ENCODE measurements at places on chromosomes 7 and 10. TPM values are rescaled to one million over a fixed set of nuclear protein-coding genes. Genes with fewer than 3 reads are reported as not detected.

Gene BAG3
- 62.4 TPM for total RNA-seq

DNA sequence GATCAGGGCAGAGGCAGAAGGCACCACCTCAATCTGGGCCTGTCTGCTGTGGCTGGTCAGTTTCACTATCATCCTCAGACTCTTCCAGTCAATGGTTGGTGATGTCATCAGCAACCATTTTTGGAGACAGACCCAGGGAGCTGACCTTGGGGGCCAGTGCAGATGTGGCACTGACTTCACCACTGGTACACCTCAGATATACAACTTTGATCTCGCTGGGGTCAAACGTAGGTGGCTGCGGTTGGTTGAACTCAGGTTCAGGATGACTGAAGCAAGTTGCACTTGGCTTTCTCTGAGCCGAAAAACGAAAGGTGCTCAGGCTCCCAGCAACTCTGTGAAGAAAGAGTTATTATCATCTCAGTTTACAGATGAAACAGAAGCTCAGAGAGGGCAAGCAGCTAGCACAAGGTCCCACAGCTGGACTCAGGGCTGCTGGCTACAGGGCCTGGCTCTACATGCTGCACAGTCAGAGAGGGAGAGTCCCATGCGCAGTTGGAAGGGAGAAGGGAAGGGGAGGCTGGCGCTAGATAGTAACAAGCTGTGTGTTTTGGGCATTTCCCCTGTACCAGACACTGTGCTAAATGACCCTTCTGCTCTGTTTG, 27.2 kb downstream of the ANKRD16 start:
- DNase-seq, result no peak

GRCh38 chr10:119515511-119516045, 26.9 kb downstream of the RGS10 start:
- DNase-seq, result no peak

GRCh38 chr10:99360934-99361333, 31.8 kb downstream of the CNNM1 start:
- DNase-seq, result no peak

DNA sequence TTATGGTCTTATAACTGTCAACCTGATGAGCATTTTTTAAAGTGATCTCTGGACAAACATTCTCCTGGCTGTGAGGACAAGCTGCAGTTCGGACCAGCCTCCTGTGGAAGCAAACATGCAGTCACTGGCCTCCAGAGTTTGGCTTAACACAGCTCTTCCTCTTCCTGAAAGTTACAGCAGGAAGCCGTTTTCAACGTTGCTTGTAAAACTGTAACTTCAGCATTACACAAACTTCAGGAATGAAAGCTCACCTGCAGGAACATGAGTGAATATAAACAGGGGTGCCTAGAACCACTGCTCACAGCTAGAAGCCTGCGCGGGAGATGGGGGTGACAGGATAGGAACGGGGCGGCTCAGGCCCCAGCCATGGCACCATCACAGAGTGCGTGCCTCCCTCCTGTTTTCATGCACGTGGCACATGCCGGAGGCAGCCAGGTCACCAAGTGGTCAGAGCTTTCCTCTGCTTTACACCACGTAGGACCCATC, 292.9 kb upstream of the PITRM1 start:
- DNase-seq, result no peak

DNA sequence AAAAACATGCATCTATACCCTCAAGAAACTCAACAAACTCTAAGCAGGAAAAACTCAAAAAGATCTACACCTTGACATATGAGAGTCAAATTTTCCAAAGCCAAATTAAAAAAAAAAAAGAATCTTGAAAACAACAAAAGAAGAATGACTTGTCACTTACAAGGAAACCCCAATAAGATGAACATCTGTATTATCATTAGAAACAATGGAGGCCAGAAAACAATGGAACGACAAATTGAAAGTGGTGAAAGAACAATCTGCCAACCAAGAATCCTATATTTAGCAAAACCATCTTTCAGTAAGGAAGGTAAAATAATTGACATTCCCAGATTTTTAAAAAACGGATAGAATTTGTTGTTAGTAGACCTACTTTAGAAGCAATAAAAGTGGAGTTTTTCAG, 516.8 kb downstream of the ACTR3B start:
- DNase-seq, result no peak

- no peak for DNase-seq
Observed at GRCh38 chr7:29500719-29501118, 62.9 kb upstream of the PRR15 start.

GRCh38 chr7:45978010-45978681, 57.1 kb upstream of the IGFBP3 start:
- no peak for DNase-seq

DNA sequence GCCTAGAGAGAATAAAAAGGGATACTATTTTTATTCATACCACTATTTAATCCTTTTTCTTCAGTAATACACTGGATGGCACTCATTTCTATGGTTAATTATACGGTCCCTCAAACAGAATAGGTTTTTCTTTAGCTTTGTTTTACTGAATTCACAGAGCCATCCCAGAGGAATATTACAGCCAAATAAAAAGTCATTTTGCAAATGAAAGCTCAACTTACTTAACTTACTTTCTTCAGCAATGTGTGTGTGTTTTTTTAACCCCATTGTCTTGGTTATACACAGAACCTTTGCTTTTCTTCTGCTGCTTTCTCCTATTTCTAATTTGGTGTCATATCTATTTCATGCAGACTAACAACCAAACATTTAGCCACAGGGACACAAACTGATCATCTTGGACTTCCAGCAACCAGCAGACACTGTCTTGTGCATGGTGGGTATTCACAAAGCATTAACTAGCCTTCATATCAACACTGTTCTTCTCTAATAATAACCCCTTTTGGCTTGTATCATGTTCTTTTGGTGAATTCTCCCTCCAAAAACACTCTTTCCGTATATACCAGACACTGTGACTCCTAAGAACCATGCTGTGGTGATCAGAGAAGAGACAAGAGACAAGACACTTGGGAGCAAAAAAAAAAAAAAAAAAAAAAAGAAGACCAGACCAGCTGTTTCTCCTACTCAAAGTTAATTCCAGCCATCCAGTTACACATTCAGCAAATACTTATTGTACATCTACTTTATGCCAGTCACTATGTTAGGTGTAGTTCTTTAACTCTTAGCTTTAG, 40.4 kb downstream of the PIP4K2A start:
- no peak for DNase-seq

DNA sequence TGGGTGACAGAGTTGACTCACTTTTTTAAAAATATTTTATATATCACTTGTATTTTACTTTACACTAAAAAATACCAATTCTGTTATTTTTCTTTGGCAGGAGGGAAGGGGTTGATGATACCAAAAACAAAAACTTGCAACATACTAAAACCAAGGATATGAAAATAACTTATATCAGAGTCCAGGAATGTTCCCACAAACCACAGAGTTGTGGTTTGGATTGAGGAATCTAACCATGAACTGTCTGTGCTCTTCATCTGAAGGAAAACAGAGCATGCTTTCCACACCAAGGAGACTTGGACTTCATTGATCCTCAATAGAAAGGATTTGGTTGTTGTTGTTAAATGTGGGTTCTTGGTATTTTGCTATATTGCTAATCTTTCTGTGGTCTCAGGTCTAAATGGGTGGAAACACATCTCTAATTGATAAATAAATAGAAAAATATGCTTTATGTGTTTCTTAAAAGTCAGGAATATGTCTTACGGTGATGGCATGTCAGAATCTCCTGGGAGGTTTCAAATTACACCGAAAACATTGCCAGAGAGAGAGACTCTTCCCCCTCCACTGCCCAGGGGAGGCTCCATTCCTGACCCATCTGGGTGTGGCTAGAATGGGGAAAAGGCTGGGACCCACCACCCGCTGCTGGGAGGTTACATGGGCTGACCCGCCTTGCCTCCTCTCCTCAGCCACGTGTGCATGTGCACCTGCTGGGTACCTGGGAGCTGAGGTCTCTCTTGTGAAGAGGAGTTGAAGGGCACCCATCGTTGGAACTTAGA, 46.9 kb upstream of the STK17A start:
- DNase-seq, result no peak

- DNase-seq, result no peak
Observed at GRCh38 chr10:129568583-129569344, 101.7 kb downstream of the MGMT start.

DNA sequence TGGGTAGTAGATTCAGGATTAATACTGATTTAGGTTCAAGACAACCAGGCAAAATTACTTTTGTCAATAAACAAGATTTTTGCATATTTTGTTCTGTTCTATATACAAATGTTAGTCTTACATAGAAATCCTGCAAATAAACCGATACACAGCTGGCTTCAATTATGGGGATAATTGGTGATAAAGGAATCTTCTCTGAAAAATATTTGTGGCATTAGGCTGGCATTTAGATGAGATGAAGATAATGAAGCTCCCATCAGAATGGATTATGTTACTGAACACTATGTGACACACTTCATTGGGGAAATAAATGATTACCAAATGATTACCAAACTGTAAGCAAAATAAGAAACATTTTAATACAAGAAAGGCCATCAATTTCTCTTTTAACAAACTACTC, 65.8 kb downstream of the NT5C2 start:
- no peak for DNase-seq

Measured in sigmoid colon (tissue), 7 donors.